ENCODE measurements at places on chromosomes 2 and 18.

DNA sequence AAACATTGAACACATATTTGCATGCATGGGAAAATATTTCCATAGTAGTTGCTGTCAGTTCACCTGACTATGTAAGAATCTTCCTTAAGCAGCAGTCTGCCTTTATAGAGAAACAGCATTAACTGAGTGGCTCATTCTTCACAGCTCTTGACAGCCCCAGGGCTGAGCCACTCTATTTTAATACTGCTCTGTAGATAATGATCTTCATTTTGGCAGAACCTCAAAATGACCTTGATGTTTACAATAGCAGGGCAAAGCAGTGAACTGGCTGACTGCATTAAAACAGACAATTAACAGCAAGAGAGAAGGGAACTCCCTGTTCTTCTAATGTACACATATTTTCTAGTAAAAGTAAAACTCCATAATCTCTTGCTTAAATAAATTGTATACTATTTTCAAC, 580.6 kb upstream of the SOX11 start:
- no peak for DNase-seq

GRCh38 chr2:163775304-163775703, 39.5 kb upstream of the FIGN start:
- no peak for DNase-seq

DNA sequence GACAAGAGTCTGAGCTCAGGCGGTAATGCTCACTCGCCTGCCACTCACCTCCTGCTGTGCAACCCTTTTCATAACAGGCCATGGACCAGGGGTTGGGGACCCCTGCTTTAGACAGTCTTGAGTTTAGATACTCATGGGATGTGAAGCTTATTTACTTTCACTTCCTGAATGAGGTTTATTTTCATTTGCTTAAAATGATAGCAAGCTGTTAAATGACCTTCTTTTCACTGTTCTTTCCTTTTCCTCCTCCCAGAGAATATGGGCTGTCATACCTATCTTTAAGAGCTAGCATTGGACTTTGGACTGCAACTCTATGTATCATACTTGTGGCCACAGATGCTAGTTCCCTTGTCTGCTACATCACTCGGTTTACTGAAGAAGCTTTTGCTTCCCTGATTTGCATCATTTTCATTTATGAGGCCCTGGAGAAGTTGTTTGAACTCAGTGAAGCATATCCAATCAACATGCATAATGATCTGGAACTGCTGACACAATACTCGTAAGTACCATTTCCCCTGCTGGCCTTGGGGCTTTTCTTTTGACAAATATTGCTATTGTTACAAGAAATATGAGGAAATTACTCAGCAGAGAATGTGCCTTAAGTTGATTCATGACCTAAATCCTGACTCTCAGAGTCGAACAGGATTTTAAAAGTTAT, 168.5 kb downstream of the DPP4 start:
- no peak for DNase-seq

- peak; percentile 47 for DNase-seq
These were observed 33.6 kb downstream of the KIDINS220 start for GRCh38 chr2:8803658-8804379.
